Fibroblast of pulmonary artery (primary cell): ENCODE measurements at places on chromosomes 13 and 19.
A peak's percentile ranks its signal among the peaks of the same experiment; 100 is the strongest.

- DNase-seq: no peak
Measured at GRCh38 chr13:100530671-100531213, 57.8 kb downstream of the GGACT start.

- no peak for DNase-seq
Measured at GRCh38 chr19:35712567-35713505, 5.0 kb upstream of the KMT2B start.

DNA sequence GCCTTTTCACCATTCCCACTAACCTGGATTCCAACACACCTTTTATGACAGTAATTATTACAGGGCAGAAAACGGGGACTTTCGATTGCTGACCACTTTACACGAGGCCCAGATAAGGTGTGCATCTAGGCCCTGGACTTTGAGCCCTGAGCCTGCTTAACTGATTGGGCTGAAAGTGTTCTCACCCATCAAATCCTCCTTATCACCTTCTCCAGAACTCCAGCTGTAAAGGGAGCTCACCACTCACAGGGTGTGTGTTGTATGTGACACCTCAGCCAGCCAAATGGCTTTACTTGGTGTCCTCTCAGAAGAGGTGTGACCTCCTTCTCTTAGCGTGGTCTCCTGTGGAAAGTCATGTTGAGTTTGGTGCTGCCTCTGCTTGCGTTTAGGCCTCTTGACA, 36.5 kb downstream of the SIPA1L3 start:
- no peak for DNase-seq

GRCh38 chr19:13425151-13425550, 81.1 kb downstream of the CACNA1A start:
- DNase-seq: no peak

DNA sequence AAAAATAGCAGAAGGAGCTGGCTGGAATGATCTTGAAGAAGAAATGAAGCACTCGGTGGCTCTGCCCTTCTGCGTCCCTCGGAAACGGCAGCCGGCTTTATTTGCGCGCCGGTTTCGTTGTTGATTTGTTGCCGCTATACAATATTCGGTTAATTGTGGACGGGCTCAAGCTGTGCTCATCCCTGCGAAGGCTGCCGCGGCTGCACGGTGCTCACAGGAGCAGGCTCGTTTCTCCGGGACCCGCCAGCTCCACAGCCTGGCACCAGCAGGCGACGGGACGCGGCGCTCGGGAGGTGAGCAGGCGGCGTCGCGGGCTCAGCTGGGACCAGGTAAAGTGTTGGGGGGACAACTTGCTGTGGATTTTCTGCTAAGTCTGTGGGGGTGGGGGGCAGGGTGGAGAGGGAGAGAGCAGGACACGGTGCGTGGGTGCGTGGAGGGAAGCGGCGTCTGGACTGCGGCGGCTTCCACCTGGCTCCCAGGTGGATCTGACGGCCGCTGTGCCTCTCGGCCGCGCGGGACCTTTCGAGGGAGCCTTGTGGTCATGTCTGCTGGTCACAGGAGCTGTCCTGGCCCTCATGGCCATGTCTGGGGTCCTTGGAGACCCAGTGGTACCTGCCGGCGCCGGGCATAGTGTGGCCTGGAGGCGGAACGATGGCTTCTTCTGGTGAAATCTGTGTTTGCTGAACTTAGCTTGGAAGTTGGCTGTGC, 90.9 kb downstream of the TEX29 start:
- no peak for DNase-seq

DNA sequence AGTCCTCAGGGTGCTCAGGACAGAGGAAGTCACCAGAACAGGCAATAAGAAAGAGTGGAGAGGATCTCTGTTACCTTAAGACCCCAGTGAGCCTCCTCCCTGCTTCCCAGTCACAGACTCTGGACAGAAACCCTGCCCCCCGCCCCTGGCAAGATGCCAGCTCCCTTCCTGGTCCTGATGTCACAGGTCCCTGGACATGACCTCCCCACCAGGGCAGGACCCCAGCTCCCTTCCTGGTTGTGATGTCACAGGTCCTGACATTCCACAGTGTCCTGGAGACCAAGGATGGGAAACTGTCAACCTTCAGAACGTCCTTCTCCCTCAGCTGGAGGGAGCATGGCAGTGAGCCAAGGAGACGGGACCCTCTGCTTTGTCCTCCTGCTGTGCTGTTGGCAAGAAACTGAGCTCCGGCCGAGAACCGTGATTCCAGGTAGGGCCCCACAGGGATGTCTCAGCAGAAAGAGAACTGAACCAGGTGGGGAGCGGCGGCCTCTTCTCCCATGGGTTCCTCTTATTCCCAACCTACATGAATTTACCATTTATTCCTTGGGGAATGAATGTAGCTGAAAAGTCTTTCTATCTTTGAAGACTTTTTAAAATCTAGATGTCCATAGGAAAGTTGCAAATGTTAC, at the start of gene SPACA7:
Gene SPACA7 (plus strand): TSS at position 306 of the 632 bp plus-strand sequence. CDS start 31 bp downstream, at position 337.
- DNase-seq: no peak

DNA sequence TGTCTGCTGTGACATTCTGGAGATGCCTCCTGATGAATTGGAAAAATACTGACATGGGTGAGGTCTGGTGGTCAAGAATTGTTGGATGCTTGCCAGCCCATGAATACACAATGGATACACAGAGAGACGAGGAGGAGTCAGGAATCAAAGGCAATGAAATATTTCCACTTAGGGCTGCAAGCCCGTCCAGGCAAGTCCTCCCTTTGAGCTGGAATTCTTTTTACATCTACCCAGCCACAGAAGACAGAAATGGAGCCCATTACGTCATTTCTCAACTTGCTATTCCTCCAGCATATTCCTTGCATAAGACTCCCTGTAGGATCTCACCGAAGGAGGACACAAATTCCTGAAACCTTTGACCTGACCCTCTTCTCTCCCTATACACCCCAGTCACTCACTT, 15.7 kb upstream of the IGFL4 start:
- DNase-seq: no peak

DNA sequence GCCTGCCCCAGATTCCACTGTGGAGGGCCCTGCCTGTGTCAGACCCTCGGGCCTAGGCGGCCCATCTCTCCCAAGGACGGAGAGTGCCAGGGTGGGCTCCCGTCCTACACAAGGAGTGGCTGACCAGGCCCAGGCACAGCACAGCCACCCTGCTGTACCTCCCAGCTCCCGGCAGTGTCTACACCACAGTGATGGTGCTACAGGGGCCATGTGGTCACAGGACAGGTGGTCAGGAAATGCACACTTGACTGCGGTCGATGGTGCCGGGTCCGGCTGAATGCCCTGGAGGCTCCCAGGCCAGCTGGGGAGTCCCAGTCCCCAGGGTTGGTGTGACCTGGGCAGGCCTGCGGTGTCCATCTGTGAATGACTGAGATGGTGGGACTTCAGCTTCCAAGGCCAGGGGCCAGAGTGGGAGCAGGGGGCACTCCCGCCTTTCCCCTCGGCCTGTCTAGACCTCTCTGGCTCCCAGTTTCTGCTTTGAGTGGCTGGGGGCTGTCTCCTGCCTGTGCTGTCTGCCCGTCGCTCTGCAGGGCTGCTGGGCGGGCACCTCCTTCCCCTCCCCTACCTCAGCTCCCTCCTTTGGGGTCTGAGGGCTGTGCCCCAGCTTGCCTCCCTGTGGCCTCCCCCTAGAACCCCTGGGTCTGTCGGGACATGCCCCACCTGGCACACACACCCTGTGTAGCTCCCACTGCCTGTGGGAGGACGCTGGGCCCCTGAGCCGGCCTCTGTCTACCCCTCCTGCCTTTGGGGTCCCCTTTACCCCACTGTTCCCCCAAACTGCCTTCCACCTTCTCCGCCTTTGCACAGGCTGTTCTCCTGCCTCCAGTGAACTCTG, 12.5 kb downstream of the DDA1 start:
- DNase-seq: no peak

- DNase-seq: no peak
Measured at GRCh38 chr19:10603084-10603872, 16.2 kb upstream of the AP1M2 start.

DNA sequence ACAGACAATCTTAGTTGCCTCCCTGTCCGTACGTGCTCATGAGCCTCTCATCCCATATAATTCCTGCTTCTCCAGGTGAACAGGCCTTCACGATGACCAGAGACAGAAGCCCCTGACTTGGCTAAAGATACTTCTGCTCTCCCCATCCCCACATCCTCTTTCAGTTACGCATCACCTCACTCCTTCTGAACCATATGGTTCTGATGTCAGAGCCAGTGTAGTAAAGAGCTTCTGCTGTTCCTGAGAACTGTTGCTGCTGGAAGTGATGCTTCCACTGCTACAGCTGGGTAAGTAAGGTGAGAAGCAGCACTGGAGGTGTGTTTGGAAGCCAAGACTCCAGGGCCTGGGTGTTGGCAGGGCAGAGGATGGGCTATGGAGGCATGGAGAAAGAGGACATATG, 12.9 kb downstream of the SIGLECL1 start:
- DNase-seq: no peak

GRCh38 chr13:26867451-26868091, 107.0 kb upstream of the GPR12 start:
- DNase-seq: peak; percentile 42

DNA sequence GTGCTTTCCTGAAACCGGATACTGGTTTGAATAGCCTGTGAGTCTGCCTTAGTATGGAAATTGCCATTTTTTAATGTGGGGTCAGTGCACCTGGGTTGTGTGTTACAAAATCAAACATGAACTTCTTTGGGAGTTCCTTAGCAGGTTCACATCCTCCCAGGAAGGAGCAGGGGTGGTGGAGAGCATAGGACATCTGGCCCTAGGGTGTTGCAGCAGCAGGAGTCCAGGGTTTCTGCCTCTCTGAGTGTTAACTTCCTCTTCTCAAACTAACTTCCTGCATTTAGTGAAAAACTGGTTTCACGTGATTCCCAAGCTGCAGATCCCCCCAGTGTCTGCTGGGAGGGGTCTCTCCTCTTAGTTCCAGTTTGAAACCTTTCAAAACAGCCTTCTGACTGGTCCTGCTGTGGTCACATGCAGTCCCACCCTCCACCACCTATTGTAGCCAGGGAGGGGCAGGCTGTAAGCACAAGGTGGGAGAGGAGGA, 7.2 kb downstream of the RNASEH2B start:
- DNase-seq: no peak

DNA sequence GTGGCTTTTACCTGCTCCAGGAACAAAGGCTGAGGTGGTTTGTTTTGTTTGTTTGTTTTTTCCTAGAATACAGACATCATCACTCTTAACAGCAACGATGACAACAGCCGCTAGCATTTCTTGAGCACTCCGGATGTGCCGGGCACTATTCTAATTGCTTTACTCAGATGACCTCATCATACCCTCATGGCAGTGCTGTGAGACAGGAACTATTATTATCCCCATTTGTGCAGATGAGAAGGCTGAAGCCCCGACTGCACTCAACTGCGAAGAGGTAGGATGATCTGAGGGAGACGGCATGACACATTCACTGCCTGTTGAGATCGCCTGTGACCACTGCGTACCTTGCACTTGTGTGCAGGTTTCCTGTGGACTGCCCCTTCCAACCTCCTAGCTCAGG, 66.5 kb downstream of the CCDC70 start:
- DNase-seq: no peak

DNA sequence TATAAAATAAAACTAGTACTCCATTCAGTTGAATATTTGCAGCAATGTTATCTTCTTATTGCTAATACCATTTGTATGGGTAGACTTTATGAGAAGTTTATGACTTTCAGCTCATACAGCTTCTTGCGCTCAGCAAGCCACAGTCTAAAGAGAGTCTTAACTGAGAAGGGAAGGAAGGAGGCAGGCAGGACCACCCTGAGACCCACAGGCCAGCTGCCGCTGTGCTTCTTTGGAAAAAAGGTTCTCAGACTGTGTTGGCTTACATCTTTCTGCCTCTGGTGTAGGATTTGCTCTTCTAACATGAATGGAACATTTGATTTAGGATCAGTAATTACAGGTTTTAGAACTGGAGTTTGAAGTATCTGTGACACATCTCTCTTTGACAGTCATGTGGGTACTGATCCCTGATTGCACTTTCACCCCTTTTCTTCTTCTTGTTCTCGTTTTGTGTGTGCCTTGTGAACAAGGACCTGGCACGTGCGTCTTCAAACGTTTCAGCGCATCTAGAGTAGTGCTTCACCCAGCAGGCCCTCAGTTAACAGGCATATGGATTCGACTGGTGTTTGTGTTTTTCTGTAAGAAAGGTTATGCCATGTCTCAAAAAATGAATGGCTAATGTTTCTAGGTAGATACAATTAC, 7.1 kb upstream of the GPR18 start:
- DNase-seq: no peak

DNA sequence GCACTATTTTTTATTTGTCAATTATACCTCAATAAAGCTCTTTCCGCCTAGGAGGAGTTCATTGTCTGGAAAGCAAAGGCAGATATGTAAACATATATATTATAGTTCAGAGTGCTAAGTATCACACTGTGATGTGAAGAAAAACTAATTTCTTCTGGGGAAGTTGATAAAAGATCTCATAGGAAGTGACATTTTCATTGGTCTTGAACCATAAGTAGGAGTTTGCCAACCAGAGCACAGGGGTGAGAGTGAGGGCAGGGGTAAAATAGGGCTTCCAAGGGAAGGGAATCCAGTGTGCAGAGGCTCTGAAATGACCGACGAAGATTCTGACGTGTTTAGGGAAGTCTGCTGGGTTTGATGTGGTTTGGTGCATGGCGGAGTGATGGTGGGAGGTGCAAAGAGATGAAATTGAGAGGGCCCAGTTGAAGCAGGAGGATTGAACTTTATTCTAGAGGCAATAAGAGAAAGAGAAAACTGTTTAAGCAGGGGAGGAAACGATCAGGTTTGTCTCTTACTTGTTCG, 780 bp upstream of the GTF2F2 start:
- peak; percentile 60 for DNase-seq

DNA sequence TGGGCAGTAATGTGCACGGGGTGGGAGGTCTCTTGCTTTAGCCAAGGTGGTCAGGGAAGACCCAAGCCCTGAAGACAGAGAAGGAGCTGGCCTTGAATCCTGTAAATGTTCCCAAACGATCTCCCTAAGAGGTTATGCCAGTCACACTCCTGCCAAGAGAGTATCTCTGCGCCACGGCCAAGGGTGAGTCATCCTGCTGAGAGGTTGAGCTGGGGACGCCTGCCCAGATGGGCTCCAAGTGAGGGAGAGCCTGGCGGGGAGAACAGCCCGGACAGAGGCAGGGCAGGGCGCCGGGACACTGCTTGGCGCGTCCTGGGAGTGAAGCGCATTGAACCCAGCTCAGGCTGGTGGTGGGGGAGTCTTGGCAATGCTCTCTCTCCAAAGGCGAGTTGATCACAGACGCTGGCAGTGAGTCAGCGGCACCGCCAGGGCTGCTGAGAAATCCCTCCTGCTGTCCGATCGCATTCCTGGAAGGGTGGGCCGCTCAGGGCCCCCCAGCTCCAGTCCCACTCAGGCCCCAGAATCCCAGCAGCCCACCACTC, 16.4 kb downstream of the SULT2B1 start:
- peak; percentile 87 for DNase-seq

GRCh38 chr19:45440873-45441654, 17.3 kb upstream of the ERCC1 start:
- DNase-seq: peak; percentile 57

GRCh38 chr13:38264363-38265131, 85.1 kb upstream of the UFM1 start:
- no peak for DNase-seq

- no peak for DNase-seq
Measured at GRCh38 chr19:41569481-41570150, 6.3 kb upstream of the CEACAM21 start.
